ENCODE measurements at places on chromosomes 1 and 21.

GRCh38 chr1:55877437-55878232 is 662.5 kb upstream of the USP24 start:
- no peak for ATAC-seq

DNA sequence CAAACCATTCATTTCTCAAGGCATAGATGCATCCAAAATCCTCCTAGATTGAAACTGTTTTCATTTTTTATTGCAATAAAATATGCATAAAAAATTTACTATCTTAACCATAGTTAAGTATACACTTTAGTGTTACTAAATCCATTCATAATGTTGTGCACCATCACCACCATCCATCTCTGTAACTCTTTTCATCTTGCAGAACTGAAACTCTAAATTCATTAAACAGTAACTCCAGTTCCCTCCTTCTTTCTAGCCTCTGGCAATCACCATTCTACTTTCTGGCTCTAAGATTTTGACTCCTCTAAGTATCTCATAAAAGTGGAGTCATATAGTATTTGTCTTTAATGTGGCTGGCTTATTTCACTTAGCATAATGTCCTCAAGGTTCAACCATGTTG is 236.8 kb downstream of the SMYD3 start:
- no peak for ATAC-seq

DNA sequence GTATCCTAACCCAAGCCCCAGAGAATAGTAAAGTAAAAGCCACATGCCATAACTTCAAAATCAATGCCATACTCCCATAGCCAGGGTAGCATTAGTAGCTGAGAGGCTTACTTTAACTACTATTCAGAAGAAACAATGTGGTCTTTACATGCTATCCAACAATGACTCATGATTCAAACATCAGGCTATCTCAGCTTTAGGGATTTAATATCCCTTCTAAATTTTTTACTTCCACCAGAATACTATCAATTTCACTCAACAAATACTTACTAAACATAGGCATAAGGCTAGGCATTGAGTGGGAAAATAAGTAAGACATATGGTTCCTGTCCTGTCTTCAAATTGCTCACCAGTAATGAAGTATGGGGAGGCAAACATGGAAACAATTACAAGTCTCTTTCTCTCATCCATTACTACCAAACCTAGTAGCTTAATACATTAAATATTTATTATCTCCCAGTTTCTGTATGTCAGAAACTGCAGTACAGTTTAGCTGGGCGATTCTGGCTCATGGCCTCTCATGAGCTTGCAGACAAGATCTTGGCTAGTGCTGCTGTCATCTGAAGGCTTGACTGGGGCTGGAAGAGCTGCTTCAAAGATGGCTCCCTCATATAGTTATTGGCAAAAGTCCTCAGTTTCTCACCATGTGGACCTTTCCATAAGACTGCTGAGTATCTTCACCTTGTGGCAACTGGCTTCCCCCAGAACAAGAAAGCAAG is 30.7 kb downstream of the EVI5 start:
- ATAC-seq, result no peak

DNA sequence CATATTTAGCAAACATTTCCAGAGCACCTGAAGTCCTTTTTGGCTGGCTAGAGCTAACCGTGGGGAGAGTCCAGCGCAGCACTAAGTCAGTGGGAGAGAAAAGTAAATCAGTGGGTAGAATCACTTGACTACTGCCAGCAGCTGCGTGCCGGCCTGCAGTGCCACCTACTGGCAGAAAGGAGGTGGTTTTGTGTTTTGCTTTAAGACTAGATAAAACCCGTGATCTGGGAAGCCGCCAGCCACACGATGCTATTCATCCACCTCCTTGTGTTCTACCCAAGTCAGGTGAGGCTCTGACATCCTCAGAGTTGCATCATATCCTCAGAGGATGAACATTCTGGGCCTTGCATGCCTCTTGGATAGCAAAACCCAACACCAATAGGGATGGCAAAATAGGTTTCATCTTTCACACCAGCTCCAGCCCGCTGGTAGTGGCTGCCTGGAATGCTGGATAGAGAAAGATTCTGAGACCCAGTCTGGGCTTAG is 14.1 kb upstream of the HEYL start:
- ATAC-seq, result peak; percentile 88

GRCh38 chr1:20723537-20724363 is 5.9 kb upstream of the KIF17 start:
- ATAC-seq, result no peak

DNA sequence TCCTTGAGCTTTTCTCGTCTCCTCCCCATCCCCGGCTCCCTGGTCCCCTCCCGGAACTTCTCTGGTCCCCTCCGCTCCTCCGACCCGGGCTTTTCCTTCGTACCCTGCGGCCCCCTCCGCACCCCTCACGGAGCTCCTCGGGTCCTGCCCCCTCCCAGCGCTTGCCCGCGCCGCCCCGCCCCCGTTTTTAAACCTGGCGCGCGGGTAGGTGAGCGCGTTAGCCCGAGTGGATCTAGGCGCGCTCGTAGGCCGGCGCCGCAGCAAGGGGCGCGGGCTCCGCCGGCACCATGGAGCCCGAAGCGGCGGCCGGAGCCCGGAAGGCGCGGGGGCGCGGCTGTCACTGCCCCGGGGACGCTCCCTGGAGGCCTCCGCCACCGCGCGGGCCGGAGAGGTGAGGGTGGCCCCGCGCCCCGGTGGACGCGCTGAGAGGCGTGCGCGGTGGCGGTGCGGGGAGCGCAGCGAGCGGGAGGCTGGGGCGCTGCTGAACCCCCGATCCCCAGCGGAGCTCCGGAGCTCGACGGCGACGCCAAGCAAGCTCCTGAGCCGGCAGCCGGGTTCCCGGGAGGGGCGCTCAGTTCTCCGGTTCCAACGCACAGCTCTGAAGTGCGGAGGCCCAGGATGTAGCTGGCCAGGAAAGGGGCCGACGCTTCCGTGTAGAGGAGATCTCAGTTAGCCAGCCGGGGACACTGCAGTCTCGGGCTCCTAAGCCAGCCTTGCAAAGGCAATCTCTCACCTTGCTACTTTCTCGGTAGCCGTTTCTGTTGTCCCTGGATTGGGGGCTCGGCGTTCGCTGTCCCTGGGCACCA is at the start of gene RIPPLY3:
Gene RIPPLY3, plus strand, starts transcription at position 217 of the 806 bp plus-strand sequence. Its CDS starts 71 bp downstream, at position 288.
- ATAC-seq, result peak; percentile 36

DNA sequence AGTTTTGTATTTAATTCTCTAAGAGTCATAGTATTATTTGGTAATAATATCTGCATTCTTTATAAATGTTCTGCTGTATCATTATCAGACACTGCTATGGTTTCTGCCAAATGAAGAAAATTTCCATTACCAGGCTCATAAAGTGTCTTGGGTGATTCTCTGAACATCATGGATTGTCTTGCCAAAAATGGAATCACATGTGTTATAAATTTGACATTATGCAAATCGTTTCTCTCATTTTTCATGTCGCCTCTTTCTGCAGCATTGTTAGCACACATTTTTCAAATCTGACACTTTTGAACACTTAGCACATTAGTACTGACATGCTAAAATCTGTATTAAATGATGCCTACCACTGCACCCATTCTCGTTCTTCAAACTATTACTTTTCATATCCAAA is 74.2 kb upstream of the NEK7 start:
- no peak for ATAC-seq

DNA sequence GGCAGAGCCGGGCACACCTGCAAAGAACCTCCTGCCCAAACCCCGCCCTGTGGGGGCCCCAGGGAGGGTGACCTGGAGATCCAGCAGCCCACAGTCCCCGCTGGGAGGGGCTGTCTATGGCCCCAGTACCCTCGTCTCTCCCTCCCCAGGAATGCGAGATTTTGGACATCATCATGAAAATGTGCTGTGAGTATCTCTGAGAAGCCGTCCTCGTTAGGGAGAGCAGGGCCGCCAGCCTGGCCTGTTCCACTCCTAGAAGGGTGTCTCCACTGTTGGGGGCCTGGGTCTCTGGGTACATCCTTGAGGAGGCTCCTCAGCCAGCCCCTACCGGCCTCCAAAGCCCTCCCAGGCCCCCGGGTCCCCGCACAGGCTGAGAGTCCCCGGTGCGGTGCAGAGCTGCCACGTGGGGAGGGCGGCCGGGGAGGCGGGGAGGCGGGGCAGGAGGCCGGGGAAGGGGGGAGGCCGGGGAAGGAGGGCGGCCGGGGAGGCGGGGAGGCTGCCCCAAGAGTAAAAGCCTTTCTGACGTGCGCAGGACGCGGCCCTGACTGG is 18.7 kb downstream of the COL6A1 start:
- ATAC-seq, result peak; percentile 12

DNA sequence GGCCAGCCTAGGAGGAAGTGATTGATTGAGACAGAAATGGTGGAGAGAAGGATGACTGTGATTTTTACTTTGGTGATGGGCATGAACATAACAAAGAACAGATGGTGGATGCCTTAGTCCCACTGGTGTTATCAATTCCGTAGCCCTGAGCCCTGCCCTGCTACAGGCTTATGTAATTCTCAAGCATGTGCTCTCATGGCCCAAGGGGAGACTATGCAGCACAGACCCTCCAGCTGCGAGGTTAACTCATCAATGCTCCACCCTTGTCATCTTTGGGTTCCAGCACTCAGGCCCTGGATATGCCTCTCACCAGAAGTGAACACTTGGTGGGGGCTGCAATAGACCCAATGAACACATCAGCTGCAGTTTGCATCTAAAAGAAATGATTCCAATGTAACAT is 62.7 kb upstream of the LRRC8D start:
- ATAC-seq, result no peak

GRCh38 chr1:3097231-3097630 is 28.2 kb downstream of the PRDM16 start:
- ATAC-seq, result no peak

GRCh38 chr21:34991366-34991957 is 57.6 kb downstream of the RUNX1 start:
- ATAC-seq, result no peak

Data from motor neuron (in vitro differentiated cells).